ENCODE measurements at places on chromosomes 6 and 20. TPM values are rescaled to one million over a fixed set of nuclear protein-coding genes. Genes with fewer than 3 reads are reported as not detected.

PGK2 gene
- total RNA-seq, result not detected

PPP1R14C gene
- not detected for total RNA-seq

REM1 gene
- total RNA-seq, result not detected

MACROD2 gene
- total RNA-seq, result 0.85 TPM

All from dermis blood vessel endothelial cell (primary cell).